ENCODE measurements at places on chromosomes 3 and 15. TPM values are rescaled to one million over a fixed set of nuclear protein-coding genes. Genes with fewer than 3 reads are reported as not detected.

ST3GAL6 gene
- 41.1 TPM for total RNA-seq

RASL12 gene
- 7.0 TPM for total RNA-seq

ARGFX gene
- not detected for total RNA-seq

ALCAM gene
- total RNA-seq: 17.1 TPM

MGLL gene
- total RNA-seq: 1.0 TPM

SMCO1 gene
- total RNA-seq: 0.45 TPM

- no peak overlapping the region for H3K4me3 ChIP-seq
- H3K4me1 ChIP-seq: no peaks in the 10 kb centered on the region
- no peak overlapping the region for H3K27ac ChIP-seq
- no peak for DNase-seq
Measured at GRCh38 chr15:54017251-54017650, 39.0 kb downstream of the UNC13C start.

DNA sequence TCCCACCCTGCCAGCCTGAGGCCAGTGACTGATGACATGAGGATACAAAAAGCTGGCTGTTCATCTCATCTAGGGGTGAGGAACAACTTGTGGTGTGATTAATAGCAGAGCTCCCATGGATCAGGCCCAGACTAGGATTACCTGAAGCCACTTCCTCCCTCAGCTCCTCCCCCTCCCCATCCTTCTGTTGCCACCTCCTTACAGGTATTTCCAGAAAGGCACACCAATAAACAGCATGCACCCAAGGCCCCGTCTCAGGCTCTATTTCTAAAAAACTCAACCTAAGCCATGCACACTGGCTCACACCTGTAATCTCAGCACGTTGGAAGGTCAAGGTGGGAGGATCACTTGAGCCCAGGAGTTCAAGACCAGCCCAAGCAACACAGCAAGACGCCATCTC is 54.1 kb downstream of the SRGAP3 start:
- H3K27me3 ChIP-seq: peaks cover 25% of the 10 kb centered on the region
- H3K36me3 ChIP-seq: no peaks in the 10 kb centered on the region
- no peak overlapping the region for H3K4me3 ChIP-seq
- no peak overlapping the region for H3K27ac ChIP-seq
- no peak for DNase-seq
- H3K4me1 ChIP-seq: no peaks in the 10 kb centered on the region

DNA sequence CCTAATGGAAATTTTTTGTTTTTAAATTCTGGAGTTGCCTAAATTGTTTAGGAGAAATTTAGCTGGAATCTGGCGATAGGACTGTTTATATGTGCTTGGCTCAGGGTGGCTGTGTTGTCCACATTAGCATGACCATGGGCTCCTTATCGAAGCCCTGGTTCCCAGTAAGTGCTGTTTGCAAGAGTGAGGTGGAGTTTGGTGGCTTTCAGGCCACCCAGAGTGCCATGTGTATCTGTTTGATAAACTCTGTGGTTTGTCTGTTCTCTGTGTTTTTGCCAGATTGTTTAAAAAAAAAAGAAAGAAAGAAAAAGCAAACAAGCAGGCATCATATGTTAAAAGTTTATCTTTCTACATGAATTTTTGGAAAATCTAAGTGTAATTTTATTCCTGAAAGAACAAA is 51.5 kb downstream of the PLCL2 start:
- H3K4me3 ChIP-seq: no peak overlapping the region
- no peak for DNase-seq
- no peaks in the 10 kb centered on the region for H3K36me3 ChIP-seq
- H3K27me3 ChIP-seq: no peaks in the 10 kb centered on the region
- peaks cover 38% of the 10 kb centered on the region for H3K4me1 ChIP-seq

- peak overlapping the region; percentile 25 for H3K27ac ChIP-seq
- no peak for DNase-seq
- peaks cover 25% of the 10 kb centered on the region for H3K36me3 ChIP-seq
- no peaks in the 10 kb centered on the region for H3K27me3 ChIP-seq
Measured at GRCh38 chr15:67193223-67193990, 61.1 kb downstream of the AAGAB start.

DNA sequence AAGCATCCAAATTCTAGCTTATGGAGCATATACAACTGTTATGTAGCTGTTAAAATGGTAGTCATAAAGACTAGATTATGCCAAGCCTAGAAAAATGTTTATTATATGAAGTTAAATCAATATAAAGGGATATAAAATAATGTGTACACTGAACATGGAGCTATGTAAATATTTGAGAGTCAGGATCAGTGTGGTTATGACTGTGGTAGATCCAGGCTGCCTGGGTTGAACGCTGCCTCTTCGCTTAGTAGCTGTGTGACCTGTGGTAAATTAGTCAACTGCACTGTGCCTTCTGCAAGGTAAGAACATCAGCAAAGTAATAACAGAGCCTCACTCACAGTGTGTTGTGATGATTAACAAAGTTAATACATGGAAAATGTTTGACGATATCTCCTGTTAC is 212.2 kb downstream of the RBMS3 start:
- DNase-seq: no peak
- H3K4me1 ChIP-seq: no peaks in the 10 kb centered on the region
- no peaks in the 10 kb centered on the region for H3K27me3 ChIP-seq
- H3K4me3 ChIP-seq: no peak overlapping the region
- H3K36me3 ChIP-seq: no peaks in the 10 kb centered on the region
- no peak overlapping the region for H3K27ac ChIP-seq

DNA sequence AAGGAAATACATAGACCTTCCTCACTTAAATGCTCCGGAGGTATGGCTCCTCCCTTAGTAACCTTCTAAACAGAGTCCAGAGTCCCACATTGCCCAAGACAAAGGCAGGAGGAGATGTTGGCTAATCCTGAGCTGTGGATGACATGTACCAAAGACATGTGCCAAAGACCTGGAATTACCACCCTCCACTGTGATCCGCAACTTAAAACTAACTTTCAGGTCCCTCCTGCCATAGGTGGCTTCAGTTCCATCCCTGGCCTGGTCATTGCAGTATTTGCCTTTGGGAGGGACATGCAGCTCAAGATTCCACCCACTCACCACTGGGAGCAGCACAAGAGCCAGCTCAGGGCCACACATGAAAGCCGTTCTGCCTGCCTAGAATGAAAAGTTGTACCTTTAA is 28.0 kb downstream of the MYZAP start:
- no peak overlapping the region for H3K27ac ChIP-seq
- no peak for DNase-seq
- peaks cover 13% of the 10 kb centered on the region for H3K4me1 ChIP-seq
- H3K27me3 ChIP-seq: no peaks in the 10 kb centered on the region

DNA sequence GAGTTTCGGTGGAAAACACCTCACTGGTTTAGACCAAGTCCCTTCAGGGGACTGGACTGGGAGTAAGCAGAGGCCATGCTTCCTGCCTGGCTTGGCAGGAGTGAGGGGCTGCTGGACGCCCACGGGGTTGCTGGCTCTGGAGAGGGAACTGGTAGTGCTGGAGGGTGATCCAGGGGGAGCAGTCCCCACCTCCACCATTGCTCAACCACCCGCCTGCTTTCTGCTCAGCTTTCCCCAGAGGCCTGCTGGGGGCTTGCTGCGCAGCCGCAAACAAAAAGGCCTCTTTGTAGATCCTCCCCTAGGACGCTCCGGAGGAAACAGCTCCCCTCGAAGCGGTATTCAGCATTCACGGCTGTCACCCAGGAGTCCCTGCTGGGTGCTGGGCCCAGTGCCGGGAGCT is 33.5 kb downstream of the EBLN2 start:
- no peaks in the 10 kb centered on the region for H3K27me3 ChIP-seq
- no peak for DNase-seq
- H3K4me3 ChIP-seq: no peak overlapping the region
- H3K27ac ChIP-seq: no peak overlapping the region

DNA sequence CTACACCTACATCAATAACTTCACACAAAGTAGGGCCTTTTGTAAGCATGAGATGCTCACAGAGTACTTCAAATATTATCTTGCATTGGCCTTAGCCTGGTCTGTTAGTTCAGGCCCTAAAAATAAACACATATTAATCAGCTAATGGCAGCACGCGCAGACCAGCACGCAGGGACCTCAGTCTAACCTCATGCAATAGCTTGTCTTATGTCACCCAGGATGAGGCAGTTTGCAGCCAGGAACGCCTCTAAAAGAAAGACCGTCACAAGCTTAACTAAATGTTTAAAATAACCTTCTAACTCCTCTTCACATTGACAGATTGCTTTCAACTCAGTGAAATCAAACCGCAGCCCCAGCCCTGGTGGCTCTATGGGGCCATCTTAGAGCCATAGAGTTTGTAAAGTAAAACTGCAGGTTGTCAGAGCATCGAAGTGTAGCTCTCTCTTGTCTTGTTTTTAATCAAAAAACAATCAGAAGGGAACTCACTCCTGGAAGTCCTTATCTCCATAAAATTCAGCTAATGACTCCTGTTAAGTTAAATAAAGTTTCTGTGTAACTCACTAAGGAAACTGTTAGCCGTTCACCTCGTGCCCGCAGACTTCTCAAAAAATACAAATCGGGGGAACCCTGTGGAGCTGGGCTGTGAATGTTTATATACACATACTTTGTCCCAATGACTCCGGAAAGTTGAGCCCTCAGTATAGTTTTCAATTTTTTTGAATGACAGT is 212.6 kb downstream of the CDIN1 start:
- no peak overlapping the region for H3K4me3 ChIP-seq
- H3K4me1 ChIP-seq: peaks cover 49% of the 10 kb centered on the region
- peak; percentile 77 for DNase-seq
- peak overlapping the region; percentile 86 for H3K27ac ChIP-seq
- H3K27me3 ChIP-seq: no peaks in the 10 kb centered on the region

- peak; percentile 40 for DNase-seq
- no peaks in the 10 kb centered on the region for H3K36me3 ChIP-seq
- H3K27ac ChIP-seq: no peak overlapping the region
- H3K4me3 ChIP-seq: peak overlapping the region; percentile 50
Measured at GRCh38 chr15:98547741-98548138, 100.6 kb upstream of the IGF1R start.

DNA sequence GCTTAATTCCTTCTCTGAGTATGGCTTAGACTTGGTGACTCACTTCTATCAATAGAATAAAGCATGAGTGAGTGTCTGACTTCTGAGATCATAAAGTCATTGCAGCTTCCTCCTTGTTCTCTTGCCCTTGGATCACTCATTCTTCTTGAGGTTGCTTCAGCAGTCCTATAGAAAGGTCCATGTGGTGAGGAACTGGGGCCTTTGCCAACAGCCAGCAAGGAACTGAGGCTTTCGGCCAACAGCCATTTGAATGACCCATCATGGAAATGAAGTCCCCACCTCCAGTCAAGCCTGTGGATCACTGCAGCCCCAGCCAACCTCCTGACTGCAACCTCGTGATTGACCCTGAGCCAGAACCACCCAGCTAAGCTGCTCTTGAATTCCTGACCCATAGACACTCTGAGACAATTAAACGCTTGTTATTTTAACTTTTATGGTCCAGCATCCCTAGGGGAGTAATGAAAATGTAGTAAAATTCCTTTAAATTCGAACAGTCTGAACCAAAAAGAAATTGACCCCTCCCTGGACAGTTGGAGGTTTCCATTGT is 84.5 kb downstream of the WDR76 start:
- H3K27ac ChIP-seq: no peak overlapping the region
- no peaks in the 10 kb centered on the region for H3K27me3 ChIP-seq
- DNase-seq: peak; percentile 93
- no peaks in the 10 kb centered on the region for H3K36me3 ChIP-seq

- H3K4me3 ChIP-seq: no peak overlapping the region
- DNase-seq: peak; percentile 82
- H3K36me3 ChIP-seq: peaks cover 13% of the 10 kb centered on the region
Measured at GRCh38 chr3:123328851-123329635, 119.8 kb downstream of the ADCY5 start.

DNA sequence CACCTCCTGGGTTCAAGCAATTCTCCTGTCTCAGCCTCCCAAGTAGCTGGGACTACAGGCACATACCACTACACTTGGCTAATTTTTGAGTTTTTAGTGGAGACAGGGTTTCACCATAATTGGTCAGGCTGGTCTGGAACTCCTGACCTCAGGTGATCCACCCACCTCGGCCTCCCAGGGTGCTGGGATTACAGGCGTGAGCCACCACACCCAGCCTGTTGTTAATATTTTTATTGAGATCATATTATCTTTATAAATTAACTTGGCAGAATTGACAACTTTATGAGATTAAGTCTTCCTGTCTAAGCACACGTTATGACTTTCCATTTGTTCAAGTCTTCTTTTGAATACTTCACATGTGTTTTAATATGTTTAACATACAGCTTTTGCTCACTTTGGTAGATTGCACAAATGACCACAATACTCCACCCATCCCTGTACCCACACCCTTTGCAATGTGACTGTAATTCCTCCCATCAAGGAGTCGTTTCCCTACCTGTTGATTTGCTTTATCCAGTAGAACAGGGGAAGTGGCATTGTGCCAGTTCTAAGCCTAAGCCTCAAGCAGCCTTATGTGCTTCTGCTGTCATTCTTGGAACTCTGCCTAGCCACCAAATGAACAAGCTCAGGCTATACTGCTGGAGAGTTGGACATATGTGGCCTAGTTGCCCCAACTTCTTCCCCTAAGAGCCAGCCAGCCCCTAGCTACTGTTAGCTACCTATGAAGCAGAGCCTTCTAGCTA is 8.2 kb downstream of the XYLB start:
- no peak overlapping the region for H3K27ac ChIP-seq
- no peaks in the 10 kb centered on the region for H3K36me3 ChIP-seq
- no peak for DNase-seq
- H3K4me3 ChIP-seq: no peak overlapping the region
- H3K27me3 ChIP-seq: no peaks in the 10 kb centered on the region

- H3K4me3 ChIP-seq: no peak overlapping the region
- no peaks in the 10 kb centered on the region for H3K27me3 ChIP-seq
- H3K36me3 ChIP-seq: no peaks in the 10 kb centered on the region
- no peaks in the 10 kb centered on the region for H3K4me1 ChIP-seq
- no peak for DNase-seq
Measured at GRCh38 chr15:56754772-56755370, 21.6 kb upstream of the ZNF280D start.

- H3K27me3 ChIP-seq: no peaks in the 10 kb centered on the region
Measured at GRCh38 chr15:39499681-39500080, 81.2 kb upstream of the THBS1 start.

- H3K36me3 ChIP-seq: no peaks in the 10 kb centered on the region
- no peak overlapping the region for H3K4me3 ChIP-seq
- no peak overlapping the region for H3K27ac ChIP-seq
- no peaks in the 10 kb centered on the region for H3K4me1 ChIP-seq
- DNase-seq: no peak
- no peaks in the 10 kb centered on the region for H3K27me3 ChIP-seq
Measured at GRCh38 chr3:197478746-197479668, 76.8 kb downstream of the BDH1 start.
